Activated CD4-positive, CD25-positive, alpha-beta regulatory T cell (primary cell): ENCODE measurements at places on chromosomes 12 and 14.
A peak's percentile ranks its signal among the peaks of the same experiment; 100 is the strongest.

DNA sequence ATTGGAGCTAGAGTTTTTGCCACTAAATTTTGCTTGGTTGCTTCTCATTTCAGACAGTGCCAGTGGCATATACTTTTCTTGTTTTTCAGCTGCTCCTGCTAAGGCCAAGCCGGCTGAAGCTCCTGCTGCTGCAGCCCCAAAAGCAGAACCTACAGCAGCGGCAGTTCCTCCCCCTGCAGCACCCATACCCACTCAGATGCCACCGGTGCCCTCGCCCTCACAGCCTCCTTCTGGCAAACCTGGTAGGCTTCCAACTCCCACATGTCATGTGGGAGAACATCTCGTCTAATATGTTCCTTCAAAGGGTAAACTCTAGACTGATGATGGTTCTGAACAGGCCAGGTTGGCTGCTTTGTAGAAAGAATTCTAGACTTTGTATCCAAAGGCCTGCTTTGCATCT lies 11.0 kb downstream of the DLST start:
- DNase-seq, result no peak

DNA sequence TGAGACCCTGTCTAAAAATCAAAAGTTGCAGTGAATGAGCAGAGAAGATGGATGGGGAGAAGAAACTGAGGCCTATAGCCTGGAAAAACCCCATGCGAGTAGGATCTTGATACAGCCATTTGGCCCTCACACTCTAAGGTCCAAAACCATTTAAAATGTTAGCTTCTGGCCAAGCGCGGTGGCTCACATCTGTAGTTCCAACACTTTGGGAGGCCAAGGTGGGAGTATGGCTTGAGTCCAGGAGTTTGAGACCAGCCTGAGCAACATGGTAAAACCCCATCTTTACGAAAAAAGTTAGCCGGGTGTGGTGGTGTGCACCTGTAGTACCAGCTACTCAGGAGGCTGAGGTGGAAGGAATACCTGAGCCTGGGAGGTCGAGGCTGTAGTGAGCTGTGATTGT lies 19.8 kb downstream of the VRTN start:
- DNase-seq, result no peak

GRCh38 chr14:99387880-99388279 lies 92.8 kb downstream of the SETD3 start:
- DNase-seq, result no peak

DNA sequence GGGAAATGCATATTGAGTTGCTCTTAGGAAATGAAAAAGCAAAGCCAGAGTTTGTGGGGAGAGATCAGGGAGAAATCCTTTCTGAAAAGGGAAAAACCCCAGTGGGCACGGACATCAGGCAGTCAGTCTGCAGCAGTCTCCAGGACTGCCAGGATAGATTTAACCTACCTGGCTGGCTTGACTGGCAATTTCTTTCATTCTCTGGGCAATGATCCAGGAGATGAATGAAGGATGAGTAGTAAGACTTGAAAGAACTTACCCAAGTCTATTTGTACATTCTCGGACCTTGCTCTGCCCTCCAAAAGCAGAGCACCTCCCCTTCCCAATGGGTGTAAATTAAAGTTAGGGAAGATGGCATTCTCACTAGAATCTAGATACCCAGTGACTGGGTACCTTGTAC lies 42.9 kb downstream of the CMAS start:
- no peak for DNase-seq

DNA sequence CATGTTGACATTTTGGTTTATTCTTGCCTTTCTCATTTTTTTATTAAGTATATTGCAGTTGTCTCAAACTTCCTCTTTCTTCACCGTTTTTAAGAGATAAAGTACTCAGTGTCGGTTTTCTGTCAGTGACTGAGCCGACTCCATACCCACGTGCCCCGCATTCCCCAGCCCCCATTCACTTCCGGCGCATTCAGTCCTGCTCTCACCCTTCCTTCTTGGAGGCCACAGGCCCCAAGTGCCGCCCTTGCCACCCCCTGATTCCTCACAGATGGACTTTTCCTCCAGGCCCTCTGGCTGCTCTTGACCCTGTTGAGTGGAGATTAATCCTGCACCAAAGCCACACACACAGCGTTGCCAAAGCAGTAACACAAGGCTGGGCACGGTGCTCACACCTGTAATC lies 19.1 kb upstream of the DNAH10 start:
- DNase-seq, result no peak

GRCh38 chr12:97336900-97337751 lies 125.5 kb upstream of the RMST start:
- DNase-seq, result no peak

DNA sequence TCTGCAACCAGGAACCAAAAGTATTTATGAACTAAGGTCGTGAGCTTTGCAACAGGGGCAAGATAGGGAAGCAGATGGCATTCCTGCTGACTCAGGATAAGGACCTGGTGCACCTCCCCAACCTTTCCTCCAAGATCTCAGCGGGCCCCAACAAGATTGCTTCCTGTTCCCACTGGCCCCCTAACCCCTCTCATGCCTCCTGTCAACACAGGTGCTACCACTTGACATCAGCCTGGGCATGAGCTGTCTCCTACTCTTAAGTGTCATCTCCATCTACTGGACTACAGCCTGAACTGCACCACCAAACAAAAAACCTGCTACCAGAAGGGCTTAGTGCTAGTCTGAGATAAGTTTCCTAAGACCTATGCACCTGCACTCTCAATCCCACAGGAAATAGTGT lies 32.7 kb downstream of the MED6 start:
- no peak for DNase-seq

GRCh38 chr14:94110552-94111181 lies at the start of gene IFI27:
IFI27 (plus strand) TSS chr14:94110736.
- DNase-seq, result no peak

DNA sequence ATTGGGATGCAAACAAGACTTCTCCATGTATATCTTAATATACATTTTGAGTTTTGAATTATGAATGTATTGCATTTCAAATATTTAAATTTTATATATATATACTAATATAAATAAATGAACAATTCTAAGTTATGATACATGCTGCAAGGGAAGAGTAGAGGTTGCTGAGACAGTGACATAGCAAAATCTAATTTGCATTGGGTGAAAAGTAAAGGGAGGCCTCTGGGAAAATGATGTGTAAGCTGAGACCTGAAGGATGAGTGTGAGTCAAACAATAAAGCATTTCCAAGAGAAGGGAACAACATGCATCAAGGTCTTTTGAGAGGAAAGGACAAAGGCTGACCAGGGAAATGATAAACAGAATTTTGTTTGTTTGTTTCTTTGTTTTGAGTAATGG lies 62.9 kb upstream of the PTPRQ start:
- DNase-seq, result no peak

DNA sequence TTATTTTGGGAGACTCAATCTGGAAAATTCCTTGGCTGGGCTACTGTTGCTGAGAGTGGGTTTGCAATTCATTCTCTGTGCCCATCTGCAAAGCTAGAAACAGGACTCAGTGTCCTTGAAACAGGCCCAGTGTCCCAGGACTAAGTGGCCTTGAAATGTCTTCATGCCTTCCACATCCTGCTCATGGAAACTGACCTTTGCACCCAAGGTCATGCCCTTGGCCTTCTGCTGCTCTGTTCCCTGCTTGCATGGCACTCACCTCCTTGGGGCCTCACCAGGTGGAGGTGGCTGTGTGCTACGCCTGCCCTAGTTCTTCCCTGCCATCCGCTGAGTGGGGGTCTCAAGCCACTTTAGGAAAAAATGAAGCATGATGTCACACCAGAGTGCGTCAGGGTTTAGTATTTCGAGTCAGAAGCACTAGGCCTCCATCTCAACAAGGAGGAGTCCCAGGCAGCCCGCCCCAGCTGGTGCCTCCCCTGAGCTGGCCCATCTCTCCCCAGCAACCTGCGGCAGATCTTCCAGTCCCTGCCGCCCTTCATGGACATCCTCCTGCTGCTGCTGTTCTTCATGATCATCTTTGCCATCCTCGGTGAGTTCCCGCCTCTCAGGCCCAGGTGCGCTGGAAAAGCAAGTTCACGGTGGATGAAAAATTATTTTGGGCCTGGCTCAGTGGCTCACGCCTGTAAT lies 48.1 kb downstream of the TPCN1 start:
- no peak for DNase-seq

- no peak for DNase-seq
Observed at GRCh38 chr12:3473844-3474243, 17.2 kb upstream of the PRMT8 start.

- no peak for DNase-seq
Observed at GRCh38 chr12:64598831-64599230, 11.5 kb upstream of the RASSF3 start.

- DNase-seq, result peak; percentile 3
Observed at GRCh38 chr14:75333606-75334548, 55.2 kb downstream of the FOS start.

- no peak for DNase-seq
Observed at GRCh38 chr14:55373784-55374705, 37.6 kb downstream of the ATG14 start.

- DNase-seq, result no peak
Observed at GRCh38 chr14:69953266-69953915, 74.2 kb downstream of the SMOC1 start.

GRCh38 chr12:39923364-39923763 lies 182.5 kb downstream of the SLC2A13 start:
- no peak for DNase-seq

DNA sequence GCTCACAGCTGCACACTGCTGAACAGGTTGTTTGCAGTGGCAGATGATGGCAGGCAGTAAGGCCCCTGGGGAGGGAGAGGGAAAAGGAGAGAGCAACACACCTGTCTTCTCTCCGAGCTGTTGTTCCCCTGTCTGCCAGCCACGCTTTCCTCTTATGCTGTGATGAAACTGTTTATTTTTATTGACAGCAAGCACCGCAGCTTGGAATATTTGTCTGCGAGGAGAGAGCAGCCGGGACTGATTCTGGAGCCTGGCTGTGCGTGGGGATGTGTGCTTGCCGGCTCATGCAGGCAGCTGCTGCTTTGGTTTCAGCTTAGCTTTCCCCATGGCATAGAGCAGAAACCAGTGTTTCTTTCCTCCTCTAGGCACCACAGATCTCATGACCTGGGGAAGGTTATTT lies 58.7 kb upstream of the KCNA5 start:
- no peak for DNase-seq

- DNase-seq, result no peak
Observed at GRCh38 chr12:63302269-63302940, 151.4 kb upstream of the AVPR1A start.

- DNase-seq, result no peak
Observed at GRCh38 chr12:53989227-53990113, 4.5 kb downstream of the HOXC10 start.

DNA sequence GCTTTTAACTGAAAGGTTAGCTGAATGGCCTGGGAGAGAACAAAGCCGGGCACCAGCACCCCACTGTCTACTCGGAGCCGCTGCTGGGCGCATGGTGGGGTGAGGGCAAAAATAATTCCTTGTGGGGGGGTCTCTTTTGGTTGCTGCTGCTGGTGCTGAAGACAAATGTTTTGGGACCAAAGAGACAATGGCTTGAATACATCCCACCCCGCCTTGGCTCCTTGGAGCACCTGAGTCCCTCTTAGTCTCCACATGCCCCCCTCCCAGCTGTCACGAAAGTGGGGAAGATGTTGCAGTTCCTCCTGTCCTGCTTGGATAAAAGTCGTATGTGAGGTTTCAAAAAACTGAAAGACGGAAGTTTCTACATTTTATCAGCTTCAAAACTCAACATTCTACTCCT lies 85.0 kb downstream of the PIWIL1 start:
- no peak for DNase-seq

DNA sequence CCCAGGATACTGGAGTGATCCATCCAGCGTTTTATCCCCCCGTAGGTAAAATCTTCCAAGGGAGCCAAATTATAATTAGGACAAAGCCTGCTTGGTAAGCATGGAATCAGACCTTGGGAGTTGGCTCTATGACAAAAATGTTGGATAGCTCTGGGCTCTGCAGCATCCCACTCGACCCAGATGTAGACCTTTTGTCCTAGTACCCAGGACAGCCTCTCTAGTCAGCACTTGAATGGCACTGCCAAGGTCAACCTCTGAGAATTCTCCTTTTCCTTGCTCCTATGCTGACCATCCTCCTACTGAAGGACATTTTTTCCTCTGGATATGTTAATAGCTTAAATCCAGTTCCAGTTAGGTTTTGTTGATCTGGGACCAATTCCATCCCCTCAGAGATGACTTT lies 104.7 kb upstream of the SLC35F4 start:
- no peak for DNase-seq

- no peak for DNase-seq
Observed at GRCh38 chr14:29410581-29410980, 517.1 kb downstream of the PRKD1 start.

GRCh38 chr12:50151047-50151687 lies 16.0 kb downstream of the CERS5 start:
- no peak for DNase-seq

DNA sequence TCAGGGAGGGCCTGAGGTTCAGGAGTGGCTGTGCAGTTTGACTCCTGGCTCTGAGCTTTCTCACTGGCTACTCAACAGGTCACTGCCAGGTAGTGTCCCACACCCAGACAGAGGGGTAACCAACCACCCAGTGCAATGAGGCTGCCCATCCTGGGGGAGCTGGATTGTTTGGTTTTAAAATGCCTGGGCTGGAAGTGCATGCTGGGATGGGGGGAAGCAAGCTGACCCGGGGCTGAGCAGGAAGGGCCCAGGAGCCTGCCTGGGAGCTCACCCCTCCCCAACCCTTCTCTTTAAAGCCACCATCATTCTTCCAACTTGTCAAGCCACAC lies 12.6 kb upstream of the ABHD12B start:
- DNase-seq, result no peak

DNA sequence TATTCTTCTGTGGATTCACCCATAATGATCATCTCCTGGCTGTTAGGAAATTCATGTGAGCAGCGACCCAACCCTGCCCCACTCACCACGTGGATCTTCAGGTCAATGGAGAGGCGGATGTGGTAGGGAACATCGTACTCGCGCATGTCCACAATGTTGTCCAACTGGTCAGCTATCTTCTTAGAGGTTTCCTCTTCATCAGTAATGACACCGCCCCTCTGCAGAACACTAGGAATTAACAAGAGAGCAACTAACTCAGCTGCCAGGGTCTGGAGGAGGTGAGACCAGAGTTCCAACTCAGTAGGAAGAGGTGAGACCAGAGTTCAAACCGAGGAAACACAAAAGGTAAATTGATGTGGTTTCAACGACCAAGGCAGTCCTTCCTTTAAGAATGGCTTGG lies 9.7 kb downstream of the POLE start:
- DNase-seq, result no peak

- no peak for DNase-seq
Observed at GRCh38 chr12:39503439-39503838, 60.5 kb upstream of the KIF21A start.

GRCh38 chr14:89787525-89787924 lies 167.0 kb downstream of the EFCAB11 start:
- DNase-seq, result no peak

DNA sequence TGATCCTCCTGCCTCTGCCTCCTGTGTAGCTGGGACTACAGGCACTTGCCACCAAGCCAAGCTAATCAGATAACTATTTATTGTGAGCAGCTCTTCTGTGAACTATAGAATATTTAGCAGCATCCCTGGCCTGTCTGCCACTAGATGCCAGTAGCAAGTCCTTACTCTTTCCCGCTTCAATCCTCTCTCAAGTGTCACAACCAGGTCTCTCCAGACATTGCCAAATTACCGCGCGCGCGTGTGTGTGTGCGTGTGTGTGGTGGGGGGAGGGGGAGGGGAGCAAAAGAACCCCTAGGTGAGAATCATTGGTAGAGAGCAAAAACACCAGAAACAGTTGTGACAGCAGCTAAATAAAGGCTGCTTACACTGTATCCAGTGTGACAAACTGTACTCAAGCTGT lies 49.9 kb downstream of the PPP2R5E start:
- DNase-seq, result no peak
